ENCODE measurements at places on chromosomes 11 and 22. TPM values are rescaled to one million over a fixed set of nuclear protein-coding genes. Genes with fewer than 3 reads are reported as not detected.

RAB36 gene
- 10.6 TPM for total RNA-seq

CDKN1C gene
- total RNA-seq, result not detected

TMEM223 gene
- 22.2 TPM for total RNA-seq

PRMT3 gene
- 37.7 TPM for total RNA-seq

DNA sequence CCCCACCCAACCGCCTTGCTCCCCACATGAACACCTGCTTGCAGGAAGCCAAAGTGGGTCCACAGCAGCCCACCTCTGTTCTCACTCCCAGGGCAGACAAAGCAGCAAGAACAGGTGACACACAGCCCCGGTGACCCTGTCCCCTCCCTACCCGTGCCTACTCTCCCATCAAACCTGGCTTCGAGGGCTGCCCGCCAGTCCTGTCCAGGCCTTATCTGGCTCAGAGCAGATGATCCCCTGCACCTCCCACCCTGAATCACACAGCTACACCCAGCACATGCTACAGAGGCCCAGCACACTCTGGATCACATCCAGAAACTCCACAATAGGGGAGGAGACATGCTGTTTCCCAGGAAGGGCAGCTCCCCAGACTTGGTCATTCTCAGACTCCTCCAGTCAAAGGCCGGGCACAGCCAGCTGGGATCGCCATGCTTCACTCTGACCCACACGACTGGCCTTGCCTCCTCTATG, 6.2 kb upstream of the RGL4 start:
- DNase-seq, result no peak

- no peak for DNase-seq
These were observed 1.8 kb upstream of the TPBGL start for GRCh38 chr11:75238595-75239440.

GRCh38 chr22:27624705-27625104, 176.9 kb downstream of the MN1 start:
- no peak for DNase-seq

- DNase-seq, result no peak
These were observed 32.2 kb downstream of the SERPINH1 start for GRCh38 chr11:75594211-75594610.

DNA sequence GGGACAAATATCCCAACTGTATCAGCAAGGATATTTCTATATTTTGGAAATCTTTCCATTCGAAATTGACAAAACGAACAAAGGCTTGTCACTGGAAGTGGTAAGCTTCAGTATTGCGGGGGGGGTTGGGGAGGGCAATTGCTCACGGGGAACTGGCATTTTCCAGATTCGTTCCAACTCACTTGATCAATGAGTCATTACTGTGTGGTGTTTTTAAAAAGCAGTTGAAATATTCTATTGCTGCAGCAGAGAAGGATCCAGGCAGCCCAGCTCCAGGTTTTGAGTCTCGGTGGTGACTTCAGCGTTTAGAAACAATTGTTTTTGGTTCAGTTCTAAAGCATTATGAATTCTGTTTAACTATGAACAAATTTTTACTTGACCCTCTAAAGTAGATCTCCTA, 33.8 kb upstream of the FBLN1 start:
- no peak for DNase-seq

GRCh38 chr11:75301131-75301530, 50.3 kb downstream of the ARRB1 start:
- DNase-seq, result no peak

GRCh38 chr11:46315783-46316563, 31.3 kb upstream of the DGKZ start:
- no peak for DNase-seq

- no peak for DNase-seq
These were observed 6.6 kb downstream of the EEF1G start for GRCh38 chr11:62567018-62567633.

- DNase-seq, result no peak
These were observed 937 bp upstream of the C1QTNF6 start for GRCh38 chr22:37188901-37189466.

Data from Karpas-422 (cell line).